Stimulated activated CD4-positive, alpha-beta T cell treated with anti-CD3 and anti-CD28 coated beads, Interleukin-15, amount 100 ng/mL, for 24 hours (primary cell): ENCODE measurements at places on chromosomes 11 and 22.
A peak's percentile ranks its signal among the peaks of the same experiment; 100 is the strongest.

DNA sequence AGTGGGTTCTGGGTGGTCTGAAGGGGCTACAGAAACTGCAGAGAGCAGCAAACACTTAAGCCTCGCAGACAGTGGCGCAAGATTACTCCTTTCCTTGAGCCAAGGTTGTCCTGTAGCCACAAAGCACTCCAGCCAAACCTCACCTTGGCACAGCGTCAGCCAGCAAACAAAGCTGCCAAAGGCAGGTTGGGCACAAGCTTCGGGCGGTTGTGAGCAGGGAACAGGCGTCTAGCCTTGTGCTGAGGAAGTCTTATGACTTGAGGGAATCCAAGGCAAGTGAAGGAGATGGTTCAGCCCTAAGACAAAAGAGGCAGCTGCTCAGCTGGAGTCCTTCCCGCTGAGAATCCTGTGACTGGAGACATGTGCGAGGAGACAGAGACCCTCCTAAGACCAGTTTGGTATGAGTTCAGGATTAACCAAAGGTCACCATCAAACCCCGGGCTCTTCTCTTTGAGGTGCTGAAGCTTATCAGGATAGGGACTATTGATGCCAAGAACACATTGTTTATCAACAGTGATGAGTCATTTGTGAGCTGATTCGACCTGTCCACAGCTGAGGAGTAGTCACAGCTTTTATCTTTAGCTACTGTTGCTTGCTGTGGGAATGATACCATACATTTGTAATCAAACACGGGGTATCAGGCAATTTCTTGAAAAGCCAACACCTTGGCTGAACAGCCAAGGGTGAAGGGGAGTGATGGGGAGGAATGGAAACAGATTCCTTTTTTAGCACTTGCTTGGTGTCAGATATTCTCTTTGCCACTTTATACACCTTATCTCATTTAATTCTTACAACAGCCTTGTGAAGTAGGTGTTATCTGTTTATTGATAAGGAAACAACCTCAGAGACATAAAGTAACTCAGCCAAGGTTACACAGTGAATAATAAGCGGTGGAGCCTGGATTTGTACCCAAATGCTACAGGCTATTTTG lies 4.6 kb downstream of the ADM start:
- DNase-seq, result no peak

DNA sequence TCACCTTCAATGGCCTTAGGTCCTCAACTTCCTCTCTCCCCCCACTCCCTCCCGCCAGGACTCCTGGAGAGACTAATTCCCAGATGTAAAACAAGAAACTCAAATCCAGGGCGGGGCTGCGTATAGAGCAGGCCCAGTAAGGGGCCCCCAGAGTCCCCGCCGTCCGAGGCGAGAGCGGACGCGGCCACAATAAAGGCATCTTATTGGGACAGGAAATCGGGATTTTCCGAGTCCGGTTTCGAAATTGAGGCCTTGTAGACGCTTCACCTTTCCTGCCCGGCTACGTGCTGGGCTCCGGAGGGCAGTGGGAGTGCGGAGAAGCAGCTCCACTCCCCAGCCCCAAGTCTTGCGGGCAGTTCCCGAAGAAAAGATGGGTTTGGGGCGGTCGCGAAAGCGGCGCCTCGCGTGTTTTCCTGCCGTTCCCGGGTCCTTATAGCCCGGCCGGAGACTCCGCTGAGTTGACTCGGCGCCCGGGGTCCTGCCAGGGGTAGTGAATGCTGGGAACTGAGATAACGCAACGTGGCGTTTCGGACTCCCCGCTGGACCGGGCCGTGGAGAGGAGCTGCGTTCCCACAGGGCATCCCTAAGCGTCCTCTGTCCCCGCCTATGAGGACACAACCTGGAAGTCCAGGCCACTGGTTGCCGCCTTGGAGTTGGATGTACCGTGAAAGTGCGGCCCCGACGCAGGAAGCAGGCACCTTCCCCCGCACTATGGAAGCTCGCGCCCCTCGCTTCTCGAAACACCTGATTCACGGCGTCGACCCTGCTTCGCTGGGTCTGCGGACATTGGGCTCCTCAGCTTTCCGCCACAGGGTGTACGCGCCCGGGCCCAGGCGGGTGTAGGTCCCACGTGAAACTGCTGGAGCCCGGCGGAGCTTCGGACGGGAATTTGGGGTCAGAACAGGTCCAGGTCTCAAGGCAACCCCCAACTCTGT lies 4.8 kb upstream of the CHRM1 start:
- peak; percentile 20 for DNase-seq

DNA sequence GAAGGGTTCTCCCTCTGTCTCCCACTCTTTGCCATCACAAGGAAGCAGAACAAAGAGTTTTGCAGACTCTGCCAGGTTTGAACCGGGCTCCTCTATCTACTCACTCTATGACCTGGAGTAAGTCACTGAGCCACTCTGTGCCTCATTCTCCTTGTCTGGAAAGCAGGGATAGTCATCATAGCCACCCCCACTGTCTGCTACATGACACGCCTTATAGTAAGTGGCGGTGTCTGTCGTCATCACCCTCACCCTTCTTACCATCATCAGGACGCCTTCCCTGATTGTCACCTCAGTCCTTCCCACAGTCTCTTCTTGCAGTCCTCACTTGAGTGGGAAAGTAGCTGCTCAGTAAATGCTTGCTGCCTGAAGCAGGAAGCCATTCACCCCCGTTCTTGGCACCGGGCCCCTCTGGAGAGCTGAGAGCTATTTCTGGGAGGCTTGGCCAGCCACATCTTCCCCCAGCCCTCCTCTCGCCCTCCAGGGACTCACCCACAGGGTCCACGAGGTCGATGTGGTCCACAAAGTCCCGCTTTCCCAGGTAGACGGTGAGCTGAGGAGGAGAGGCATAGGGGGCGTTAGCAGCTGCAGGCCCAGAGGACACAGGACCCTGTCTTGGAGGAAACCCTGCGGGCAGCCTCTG lies 46.4 kb downstream of the TPBGL start:
- no peak for DNase-seq

DNA sequence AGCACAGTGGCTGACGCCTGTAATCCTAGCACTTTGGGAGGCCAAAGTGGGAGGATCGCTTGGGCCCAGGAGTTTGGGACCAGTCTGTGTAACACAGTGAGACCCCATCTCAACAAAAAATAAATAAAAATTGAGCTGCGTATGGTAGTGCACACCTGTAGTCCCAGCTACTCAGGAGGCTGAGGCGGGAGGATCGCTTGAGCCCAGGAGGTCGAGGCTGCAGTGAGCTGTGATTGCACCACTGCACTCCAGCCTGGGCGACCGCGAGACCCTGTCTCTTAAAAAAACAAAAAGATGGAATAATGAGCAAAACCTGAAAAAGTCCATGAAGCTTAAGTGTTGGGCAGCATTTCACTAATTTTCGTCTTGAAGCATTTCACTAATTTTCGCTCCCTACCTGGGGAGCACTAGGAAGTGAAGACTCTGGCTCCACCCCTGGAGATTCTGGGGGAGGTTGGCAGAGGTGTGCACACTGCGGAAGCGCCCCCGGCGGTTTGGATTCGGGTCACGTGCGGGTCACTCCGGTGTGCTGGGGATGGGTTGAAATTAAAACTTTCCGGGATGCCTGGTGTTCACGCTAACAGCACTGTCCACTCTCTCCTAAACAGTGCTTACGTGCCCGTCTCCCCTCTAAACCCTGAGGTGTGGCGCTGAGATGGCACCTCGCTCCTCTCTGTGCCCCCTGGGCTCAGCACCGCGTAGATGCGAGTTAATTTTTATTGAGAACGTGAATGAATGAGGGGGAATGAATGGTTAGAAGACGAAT lies 906 bp upstream of the NAA40 start:
- peak; percentile 51 for DNase-seq

DNA sequence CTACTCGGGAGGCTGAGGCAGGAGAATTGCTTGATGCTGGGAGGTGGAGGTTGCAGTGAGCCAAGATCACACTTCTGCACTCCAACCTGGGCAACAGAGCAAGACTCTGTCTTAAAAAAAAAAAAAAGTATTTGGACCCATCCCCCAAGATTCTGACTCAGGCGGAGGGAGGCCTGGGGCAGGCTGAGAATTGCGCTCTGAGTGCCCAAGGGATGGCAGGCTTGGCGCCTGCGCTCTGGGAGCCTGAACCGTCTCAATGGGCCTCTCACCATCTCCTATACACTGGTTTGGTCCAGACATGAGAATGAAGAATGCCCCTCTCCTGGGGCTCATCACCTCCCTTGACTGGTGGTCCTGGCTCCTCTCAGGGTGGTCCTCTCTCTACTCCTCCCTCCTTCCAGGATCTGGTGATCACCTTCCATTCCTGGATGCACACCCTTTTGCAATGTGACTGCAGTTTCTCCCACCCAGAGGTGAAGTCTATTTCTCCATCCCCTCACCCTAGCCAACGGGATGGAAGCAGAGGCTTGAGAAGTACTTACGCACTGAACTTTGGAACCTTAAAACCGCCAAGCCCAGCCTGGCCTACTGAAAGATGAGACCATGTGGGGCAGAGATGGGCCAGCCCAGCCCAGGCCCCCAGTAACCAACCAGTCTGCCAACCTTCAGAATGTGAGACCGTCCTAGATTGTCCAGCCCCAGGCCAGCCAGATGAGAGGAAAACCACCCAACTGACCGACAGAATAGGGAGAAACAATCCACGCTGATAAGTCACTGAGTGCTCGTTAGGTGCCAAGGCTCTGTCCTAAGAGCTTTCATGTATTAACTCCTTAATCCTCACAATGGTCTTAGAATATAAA lies 4.9 kb downstream of the POLR3H start:
- DNase-seq, result no peak

GRCh38 chr22:19691721-19692341 lies 22.5 kb upstream of the SEPTIN5 start:
- DNase-seq, result no peak

- no peak for DNase-seq
These were observed 7.4 kb downstream of the C1QTNF6 start for GRCh38 chr22:37180531-37181231.
